ENCODE measurements at places on chromosomes 3 and 15. TPM values are rescaled to one million over a fixed set of nuclear protein-coding genes. Genes with fewer than 3 reads are reported as not detected.

The ZKSCAN7 gene
- 7.4 TPM for total RNA-seq

The AGTR1 gene
- 0.55 TPM for total RNA-seq

The DTX3L gene
- 15.5 TPM for total RNA-seq

The RAB6B gene
- total RNA-seq, result 0.22 TPM

The C3orf70 gene
- 1.4 TPM for total RNA-seq

The UROC1 gene
- not detected for total RNA-seq

The DNAH1 gene
- total RNA-seq, result 4.1 TPM

The LSMEM2 gene
- total RNA-seq, result not detected

The SEMA7A gene
- 49.2 TPM for total RNA-seq

The KNG1 gene
- not detected for total RNA-seq

The OSBPL10 gene
- total RNA-seq, result 13.9 TPM

The LRRC57 gene
- 15.7 TPM for total RNA-seq

The CYP1A2 gene
- total RNA-seq, result not detected

The PPARG gene
- total RNA-seq, result 35.6 TPM

The GRK7 gene
- total RNA-seq, result under 0.01 TPM

The TP53BP1 gene
- 135 TPM for total RNA-seq

The CRTAP gene
- 245 TPM for total RNA-seq

The P2RY13 gene
- not detected for total RNA-seq

The CHRD gene
- 7.4 TPM for total RNA-seq

The MAP6D1 gene
- total RNA-seq, result 2.5 TPM

The CACNA2D2 gene
- total RNA-seq, result under 0.01 TPM

The SAMD7 gene
- not detected for total RNA-seq

The ITGA11 gene
- total RNA-seq, result 2.8 TPM

The HDGFL3 gene
- 71.6 TPM for total RNA-seq

The IQCH gene
- total RNA-seq, result 7.0 TPM

The FBXO40 gene
- under 0.01 TPM for total RNA-seq

The ECE2 gene
- total RNA-seq, result not detected

The CHD2 gene
- 96.5 TPM for total RNA-seq

All from uterine smooth muscle cell (primary cell).